ENCODE measurements at places on chromosomes 12 and 14. TPM values are rescaled to one million over a fixed set of nuclear protein-coding genes. Genes with fewer than 3 reads are reported as not detected.

GRCh38 chr12:4796694-4797482 is 76.7 kb downstream of the GALNT8 start:
- no peak overlapping the region for H3K27ac ChIP-seq
- no peak for DNase-seq
- H3K4me3 ChIP-seq: no peak overlapping the region
- H3K36me3 ChIP-seq: no peaks in the 10 kb centered on the region

GRCh38 chr14:20477211-20477876 is 8.1 kb downstream of the PNP start:
- H3K4me3 ChIP-seq: no peak overlapping the region
- H3K4me1 ChIP-seq: peaks cover 3% of the 10 kb centered on the region
- no peak overlapping the region for H3K27ac ChIP-seq
- peaks cover 9% of the 10 kb centered on the region for H3K36me3 ChIP-seq

DNA sequence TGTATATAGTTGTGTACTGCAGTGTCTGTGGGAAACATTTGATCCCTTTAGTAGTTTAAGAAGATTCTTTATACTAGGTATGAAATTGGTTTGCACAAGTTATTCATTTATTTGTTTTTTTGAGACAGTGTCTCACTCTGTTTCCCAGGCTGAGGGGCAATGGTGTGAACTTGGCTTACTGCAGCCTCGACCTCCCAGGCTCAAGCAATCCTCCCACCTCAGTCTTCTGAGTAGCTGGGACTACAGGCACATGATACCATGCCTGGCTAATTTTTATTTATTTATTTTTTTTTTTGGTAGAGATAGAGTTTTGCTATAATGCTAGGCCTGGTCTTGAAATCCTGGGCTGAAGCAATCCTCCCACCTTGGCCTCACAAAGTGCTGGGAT is 209.4 kb downstream of the RASSF9 start:
- H3K27me3 ChIP-seq: no peaks in the 10 kb centered on the region
- H3K27ac ChIP-seq: no peak overlapping the region
- DNase-seq: no peak
- no peaks in the 10 kb centered on the region for H3K36me3 ChIP-seq
- H3K4me1 ChIP-seq: no peaks in the 10 kb centered on the region

Gene FGD6
- total RNA-seq: 7.6 TPM

Gene BRMS1L
- 9.0 TPM for total RNA-seq

Gene GNB3
- 4.7 TPM for total RNA-seq

Measured in muscle of leg (tissue), 16 donors.